ENCODE measurements at places on chromosomes 13 and 19. TPM values are rescaled to one million over a fixed set of nuclear protein-coding genes. Genes with fewer than 3 reads are reported as not detected.
A peak's percentile ranks its signal among the peaks of the same experiment; 100 is the strongest.

The POLR1D gene
- 97.2 TPM for total RNA-seq

GRCh38 chr13:99154064-99154463, 46.6 kb upstream of the UBAC2 start:
- DNase-seq = no peak

DNA sequence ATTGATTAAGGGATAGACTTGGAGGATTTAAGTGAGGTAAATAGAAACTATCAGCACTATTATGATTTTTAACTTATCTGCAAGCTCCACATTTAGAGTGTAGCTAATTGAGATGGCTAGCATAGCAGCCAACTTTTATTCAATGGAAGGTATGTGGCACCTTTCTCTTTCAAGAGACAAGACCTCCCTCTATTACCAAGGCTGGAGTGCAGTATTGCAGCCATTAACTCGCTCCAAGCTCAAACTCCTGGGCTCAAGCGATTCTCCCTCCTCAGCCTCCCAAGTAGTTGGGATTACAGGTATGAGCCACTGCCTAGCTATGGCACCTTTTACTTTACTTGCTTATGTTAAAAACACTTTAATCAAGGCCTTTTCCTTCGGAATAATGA, 8.2 kb downstream of the TPT1 start:
- no peak for DNase-seq

DNA sequence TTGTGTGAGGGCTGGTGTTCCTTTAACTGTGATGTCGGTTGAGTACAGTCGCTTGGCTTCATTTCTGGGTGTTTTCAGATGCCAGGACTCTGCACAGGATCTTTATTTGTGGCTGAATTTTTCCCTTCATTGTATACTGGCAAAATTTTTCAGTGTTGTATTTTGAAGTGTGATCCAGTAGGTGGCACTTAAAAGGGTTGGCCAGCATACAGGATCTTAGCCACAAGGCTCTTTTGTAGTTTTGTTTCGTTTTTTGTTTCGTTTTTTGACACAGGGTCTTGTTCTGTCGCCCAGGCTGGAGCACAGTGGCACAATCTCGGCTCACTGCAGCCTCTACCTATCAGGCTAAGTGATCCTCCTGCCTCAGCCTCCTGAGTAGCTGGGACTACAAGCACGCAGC, 8.7 kb downstream of the FCAR start:
- DNase-seq = peak; percentile 40

DNA sequence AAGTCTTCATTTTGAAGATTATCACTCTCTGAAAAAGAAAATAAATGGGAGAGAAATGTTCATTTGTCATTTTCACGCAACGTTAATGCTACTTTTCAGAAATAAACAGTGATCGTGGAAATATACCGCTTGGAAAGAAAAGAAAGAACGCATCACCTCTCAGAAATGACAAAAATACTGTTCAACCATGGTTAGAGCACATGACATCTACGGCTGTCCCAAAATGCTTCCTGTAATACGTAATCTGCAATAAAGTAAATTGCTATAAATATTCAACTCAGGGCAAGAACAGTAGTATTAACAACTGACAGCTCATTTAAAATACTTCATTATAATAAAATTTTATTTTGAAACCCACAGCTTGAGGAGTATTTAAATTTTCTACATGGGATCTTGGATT, 15.2 kb downstream of the LATS2 start:
- no peak for DNase-seq

DNA sequence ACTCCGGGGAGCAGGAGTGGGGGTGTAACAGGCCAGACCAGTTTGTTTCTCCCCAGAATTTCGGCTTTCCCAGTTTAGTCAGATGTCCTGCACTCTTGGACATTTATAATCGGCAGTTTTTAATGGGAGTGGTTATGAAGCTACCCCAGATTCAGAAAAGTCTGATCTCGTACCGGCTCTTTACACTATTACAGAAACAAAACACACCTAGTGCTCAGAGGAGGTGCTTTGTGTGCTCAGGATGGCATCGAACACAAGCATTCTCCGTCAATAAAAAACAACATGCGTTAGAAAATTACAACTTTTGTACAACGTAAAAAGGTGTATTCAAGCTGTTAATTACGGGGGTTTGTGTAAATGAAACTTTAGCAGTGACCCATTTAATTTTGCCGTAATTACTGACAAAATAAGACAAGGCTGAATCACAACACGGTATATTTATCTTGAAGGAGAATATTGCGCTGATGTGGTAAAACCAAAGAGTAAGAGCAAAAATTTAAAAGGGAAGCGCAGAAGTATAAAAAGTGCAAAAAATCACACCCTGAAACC, 6.6 kb upstream of the SOX1 start:
- no peak for DNase-seq

- DNase-seq = no peak
These were observed 14.3 kb downstream of the BCAT2 start for GRCh38 chr19:48796298-48797083.

- no peak for DNase-seq
These were observed 12.3 kb downstream of the DPF1 start for GRCh38 chr19:38211766-38212165.

The ZNF793 gene
- total RNA-seq = not detected

The CCL25 gene
- total RNA-seq = not detected

The ZNF773 gene
- total RNA-seq = 21.1 TPM

DNA sequence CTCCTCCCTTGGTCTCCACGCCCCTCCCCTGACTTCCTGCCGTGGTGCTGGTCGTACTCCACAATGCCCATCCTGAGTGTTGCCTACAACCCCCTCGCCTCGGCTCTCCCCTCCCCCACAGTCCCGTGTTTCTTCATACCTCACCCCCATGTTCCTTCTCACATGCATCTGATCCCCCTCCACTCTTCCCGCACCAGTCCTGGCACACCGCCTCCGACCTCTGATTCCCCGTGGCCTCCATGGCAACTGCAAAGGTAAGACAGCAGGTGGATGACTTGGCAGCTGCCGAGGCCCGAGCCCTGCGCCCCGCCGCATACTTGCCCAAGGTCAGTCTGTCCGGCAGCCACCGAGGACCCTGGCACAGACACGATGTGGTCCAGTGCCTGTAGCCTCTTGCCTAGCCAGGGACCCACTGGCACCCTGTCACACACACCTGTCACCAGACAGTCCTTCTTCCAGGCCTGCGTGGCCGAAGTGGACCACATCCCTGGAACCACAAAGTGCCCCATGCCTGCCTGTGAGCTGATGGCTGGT, 16.1 kb upstream of the SDHAF1 start:
- no peak for DNase-seq

- DNase-seq = no peak
These were observed 20.7 kb downstream of the ZNF844 start for GRCh38 chr19:12085074-12085818.

The MAST3 gene
- total RNA-seq = 8.1 TPM
